Stimulated activated CD4-positive, alpha-beta T cell treated with anti-CD3 and anti-CD28 coated beads, Interleukin-4, amount 100 ng/mL, for 1 hour (primary cell): ENCODE measurements at places on chromosomes 5 and 9.

DNA sequence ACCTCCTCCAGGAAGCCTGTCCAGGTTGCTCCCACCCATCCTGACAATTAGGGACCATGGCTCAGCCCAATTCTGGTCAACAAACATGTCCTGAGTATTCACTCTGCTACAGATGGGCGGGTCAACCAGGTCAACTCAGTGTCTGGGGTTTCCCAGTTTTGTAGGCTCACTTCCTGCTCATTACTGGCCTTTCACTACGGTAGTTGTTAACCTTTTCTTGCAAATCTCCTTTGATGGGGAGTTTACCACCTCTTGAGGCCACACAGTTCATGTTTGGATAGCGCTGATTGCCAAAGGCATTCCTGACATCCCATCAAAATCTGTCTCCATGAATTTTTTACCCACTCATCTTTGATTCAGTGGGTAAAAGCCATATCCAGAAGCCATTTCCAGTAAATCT lies 13.8 kb downstream of the TMEM8B start:
- no peak for DNase-seq

- no peak for DNase-seq
Measured at GRCh38 chr5:167939686-167940085, 351.8 kb upstream of the WWC1 start.

GRCh38 chr5:139745800-139746690 lies 49.6 kb upstream of the PSD2 start:
- DNase-seq = peak; percentile 34

DNA sequence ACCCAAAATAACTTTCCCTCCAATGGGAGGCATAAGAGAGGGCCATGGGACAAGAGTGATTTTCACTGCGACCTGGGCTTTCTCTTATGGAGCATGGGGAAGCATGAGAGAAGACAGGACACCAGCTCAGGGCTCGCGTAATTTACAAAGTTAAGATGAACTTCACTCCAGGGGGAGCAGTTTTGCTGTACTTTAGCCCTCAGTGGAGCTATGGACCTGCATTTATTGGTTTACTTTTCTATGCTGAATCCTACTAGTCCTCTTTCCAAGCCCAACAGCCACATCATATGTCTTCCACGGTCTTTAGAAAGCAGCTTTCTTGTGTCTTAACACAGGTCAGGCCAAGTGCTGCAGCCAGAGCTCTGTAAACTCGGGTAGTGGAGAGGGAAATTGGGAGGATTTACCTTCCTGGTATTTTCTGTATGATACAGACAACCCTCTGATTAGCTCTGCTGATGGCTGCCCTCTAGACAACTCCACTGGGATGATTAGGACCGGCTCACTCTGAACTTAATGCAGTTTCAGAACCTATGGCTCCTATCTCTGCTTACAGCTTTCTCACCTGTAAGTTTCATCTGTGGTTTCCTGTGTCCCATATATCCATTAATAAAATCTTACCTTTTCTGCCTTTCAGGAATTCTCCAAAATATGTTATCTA lies 581.0 kb upstream of the RORB start:
- DNase-seq = no peak

DNA sequence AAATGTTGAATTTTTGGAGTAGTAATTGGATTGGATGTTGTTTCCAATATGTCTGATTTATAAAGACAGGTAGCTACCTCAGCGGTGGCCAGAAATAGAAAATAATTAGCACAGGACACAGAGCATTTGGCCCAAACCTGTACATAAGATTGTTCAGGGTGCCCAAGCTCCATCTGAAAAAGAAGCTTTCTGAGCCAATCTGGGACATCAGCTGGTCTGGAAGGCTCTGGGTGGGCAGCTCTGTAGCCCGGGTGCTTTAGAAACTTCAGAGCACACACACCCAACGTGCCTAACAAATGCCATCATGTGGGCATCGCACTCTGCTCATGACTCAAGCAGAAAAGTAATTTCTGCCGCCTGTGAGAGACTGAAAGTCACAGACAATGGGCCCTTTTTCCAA lies 460.7 kb downstream of the ICE1 start:
- DNase-seq = no peak
